ENCODE measurements at places on chromosomes 2 and 18.

DNA sequence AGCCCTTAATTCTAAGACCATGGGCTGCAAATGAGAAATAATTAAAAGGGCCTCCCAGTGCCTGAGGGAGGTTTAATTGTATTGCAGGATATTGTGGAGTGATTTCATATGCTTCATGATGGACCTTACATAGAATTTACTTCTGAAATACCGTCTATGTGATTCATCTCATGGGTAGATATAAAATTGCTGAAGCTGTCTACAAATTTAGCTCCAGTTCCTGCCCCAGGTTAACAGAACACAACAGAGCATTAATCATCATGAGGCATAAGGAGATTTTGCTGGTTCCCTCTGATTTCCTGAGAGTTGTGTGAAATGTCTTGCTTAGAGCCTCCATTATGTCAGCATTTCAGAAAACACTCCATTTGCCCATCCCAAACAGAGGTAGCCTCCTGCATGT lies 770 bp downstream of the UPP2 start:
- DNase-seq = no peak

- DNase-seq = no peak
These were observed 145.8 kb downstream of the ESCO1 start for GRCh38 chr18:21454725-21455124.

GRCh38 chr2:218662827-218663226 lies 3.3 kb downstream of the BCS1L start:
- no peak for DNase-seq

DNA sequence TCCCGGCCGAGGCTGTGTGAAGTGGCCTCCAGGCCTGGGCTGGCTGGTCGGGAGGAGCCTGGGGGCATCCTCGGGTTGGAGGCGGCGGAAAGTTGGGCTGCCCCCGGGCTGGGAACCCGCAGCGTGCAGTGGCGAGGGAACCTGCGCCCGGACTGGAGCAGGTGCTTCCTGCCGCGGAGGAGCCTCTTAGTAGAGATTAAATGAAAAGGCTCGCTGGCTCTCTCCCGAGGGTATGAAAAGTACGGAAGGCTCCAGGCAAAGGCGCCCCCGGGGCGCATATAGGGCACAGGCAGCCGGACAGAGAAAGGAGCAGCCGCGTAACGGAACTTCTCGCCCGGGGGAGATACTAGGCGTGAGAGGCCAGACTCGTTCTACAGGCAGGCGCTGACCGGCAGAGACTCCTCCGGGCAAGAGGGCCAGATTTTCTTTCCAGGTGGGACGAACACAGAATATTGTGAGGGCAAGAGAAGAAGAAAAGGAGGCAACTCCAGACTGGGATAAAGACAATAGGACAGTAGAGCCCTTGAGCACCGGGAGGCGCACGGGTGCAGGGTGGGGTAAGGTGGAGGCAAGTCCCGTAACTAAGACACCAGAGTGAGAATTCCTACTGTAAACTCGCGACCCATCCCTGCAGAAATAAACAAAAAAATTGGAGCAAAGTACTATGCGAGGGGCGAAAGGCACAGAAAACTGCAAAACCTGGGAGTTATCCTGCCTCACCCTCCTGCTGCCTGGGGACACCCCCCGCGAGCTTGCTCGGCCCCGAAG lies 816 bp downstream of the CDH2 start:
- DNase-seq = no peak

- no peak for DNase-seq
These were observed 77.0 kb upstream of the PTPRM start for GRCh38 chr18:7490104-7490503.

- DNase-seq = no peak
These were observed at the start of gene GAL3ST2 for GRCh38 chr2:241776336-241777169. TSS of gene GAL3ST2 (plus strand) at chr2:241776822. CDS start at chr2:241776956, 134 bp downstream.

DNA sequence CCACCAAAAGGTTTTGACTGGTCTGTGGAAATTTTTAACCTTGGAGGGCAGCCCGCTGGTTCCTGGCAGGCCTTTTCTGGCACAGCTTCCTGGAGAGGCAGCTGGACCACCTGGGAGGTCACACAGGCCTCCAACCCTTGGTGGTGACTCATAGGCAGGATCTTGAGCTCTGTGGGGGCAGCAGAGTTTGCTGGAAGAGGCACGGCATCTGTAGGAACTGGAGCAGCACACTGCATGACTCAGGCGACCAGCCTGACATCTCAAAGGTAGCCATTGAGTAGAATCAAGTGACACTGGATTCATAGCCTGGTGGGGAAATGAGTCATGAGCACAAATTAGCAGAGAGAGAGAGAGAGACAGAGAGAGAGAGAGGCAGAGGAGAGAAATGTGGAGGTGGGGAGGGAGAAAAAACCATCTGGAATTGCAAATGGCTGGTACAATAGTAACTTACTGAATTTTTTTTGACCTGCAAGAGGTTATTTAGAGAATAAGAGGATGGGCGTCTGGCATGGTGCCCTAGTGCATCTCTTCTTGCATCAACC lies 57.4 kb downstream of the TRPM8 start:
- DNase-seq = no peak

DNA sequence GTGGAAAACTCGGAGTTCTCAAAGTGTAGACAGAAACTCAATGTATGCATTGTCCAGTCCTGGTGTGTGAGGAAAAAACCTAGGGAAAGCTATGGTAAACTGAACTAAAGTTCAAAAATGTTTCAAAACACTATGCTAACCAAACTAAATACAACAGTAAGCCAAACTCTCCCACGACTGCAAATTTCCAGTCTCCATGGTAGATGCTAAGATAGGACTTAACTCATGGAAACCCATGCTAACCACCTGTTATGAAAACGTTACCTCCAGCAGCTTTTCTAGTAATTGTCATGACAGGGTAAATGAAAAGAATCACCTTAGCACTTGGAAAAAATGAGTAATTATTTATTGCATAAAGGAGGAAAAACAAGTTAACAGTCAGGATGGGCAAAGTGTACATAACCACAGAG lies 135.7 kb upstream of the EPC2 start:
- DNase-seq = no peak

DNA sequence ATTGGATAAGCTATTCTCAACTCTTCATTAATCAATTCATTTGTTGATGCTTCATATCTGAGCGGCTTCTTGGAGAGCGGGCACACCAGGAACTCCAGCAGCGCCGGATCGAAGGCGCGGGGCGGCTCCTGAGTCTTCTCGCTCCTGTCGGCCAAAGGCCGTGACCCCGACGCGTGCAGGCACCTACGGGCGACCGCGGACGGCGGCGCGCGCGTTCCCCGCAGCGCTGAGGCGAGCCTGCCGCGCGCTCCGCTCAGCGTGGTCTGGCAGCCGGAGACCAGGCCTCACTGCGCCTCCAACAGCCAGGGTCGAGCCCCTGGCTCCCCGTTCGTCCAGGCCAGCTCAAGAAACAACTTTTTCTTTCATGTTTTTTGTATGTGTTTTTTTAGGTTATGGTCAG lies 97.5 kb downstream of the ICA1L start:
- no peak for DNase-seq

GRCh38 chr2:234488913-234489451 lies 7.9 kb downstream of the ARL4C start:
- no peak for DNase-seq

GRCh38 chr2:144833075-144833637 lies 313.2 kb upstream of the ZEB2 start:
- DNase-seq = no peak

DNA sequence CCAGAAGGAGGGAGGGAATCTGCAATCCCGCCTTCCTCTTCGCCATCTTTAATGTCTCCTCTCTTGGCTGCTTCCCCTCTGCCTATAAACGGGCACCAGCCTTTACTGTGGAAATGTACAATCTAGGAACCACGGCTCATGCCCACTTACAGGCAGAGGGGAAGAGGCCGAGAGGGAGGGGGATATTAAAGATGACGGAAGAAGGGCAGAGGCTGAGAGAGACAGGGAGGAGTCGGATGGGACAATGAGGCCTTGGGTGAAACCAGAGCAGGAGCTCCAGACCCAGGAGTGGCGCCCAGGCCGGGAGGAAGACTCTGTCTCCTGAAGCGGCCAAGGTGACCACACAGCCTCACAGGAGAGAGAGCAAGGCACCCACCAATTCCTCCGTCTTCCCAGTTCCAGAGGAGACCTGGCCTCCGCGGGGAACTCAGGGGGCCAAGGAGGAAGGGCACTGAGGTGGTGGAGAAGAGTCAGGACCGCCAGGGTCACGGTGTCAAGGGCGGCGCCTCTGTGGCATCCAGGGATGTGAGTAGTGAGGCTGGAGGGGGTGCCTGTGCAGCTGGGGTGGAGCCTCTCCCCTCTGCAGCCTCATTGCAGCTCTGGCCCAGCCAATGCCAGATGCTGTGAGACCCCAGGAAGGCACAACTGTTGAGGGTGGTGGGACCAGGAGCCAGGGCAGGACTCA lies 67.8 kb downstream of the CIB4 start:
- no peak for DNase-seq

DNA sequence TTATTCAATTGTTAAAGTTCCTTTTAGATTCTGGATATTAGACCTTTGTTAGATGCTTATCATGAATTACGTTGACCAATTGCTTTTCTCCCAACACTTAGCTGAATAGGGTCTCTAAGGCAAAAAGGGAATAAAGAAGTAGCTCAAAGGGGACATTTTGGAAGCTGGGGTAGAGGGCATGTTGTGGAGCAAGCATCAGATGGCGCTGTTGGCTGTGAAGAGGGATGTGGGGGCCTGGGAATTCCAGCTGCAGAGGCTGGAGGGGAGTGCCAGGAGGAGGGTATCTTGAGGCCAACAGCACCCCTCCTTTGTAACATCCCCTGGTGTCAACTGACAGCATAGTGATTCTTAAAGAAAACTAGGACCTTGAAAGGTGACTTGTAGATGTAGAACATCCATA lies 198.2 kb downstream of the ADCYAP1 start:
- DNase-seq = no peak

DNA sequence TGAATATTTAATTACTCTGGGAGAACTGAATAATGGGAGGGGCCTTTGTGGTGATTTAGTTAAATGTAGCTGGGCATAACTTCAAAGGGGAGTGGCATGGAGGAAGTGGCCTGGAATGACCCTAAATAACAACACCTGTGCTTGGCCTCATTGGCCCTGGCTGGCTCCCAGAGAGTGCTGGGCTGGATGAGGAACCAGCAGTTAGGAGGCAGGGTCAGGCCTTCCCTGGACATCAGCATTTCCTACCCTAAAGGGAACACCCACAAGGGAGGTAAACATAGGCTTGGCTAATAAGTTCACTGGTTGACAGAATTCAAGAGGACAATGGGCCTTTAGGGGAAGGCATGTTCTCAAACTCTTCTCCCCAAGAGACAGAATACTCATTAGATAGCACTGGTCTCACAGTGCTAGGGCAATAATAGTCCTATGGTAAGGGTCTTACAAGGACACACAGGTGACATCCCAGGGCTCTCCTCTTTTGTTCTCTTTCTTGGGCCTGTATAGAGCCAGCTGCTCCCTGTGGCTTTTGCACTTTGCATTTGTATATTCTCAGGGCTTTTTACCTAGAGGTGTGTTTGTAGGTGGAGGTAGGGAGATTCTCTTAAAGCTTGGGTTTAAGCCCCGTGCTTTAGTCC lies 106.8 kb downstream of the ZNF519 start:
- no peak for DNase-seq

DNA sequence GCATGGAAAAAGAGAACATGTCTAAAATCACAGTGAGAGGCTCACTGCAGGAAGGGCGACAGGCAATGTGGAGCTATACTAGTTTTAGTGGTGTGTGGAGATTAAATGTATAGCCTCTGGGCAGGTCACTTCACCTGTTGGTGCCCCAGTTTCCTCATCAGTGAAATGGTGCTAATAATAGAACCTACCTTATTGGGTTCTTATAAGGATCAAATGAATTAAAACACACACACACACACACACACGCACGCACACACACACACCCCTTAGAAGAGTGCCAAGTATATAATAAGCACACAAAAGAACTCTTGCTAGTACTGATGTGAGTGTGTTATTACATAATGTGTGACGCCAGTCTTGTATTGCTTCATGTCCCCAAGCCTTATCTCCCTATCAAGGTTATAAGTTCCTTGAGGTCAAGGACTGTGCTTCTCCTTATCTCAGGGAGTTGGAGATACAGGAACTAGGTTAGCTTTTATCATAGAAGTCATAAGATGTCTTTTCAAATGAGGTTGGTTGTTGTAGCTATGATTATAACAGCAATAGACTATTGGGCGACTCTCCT lies 98.0 kb upstream of the CXCR4 start:
- DNase-seq = no peak

DNA sequence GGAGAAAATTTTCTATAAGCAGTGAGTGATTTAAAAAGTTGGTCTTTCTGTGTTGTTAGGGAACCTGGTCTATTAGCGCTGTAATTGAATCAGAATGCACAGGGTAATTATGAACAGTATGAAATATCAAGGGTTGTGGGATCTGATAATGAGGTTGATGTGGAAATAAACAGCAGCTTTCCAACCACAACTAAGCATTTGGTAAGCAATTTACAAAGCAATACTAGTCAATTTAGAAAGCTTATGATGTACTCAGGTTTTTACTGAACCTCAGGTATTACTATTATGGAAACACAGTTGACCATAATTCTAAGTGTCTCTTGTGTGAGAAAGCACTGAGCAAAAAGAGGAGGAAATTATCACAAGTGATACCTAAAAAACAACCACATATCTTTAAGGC lies 11.0 kb upstream of the SMCHD1 start:
- no peak for DNase-seq

GRCh38 chr2:183269956-183270355 lies 145.7 kb downstream of the NUP35 start:
- no peak for DNase-seq

DNA sequence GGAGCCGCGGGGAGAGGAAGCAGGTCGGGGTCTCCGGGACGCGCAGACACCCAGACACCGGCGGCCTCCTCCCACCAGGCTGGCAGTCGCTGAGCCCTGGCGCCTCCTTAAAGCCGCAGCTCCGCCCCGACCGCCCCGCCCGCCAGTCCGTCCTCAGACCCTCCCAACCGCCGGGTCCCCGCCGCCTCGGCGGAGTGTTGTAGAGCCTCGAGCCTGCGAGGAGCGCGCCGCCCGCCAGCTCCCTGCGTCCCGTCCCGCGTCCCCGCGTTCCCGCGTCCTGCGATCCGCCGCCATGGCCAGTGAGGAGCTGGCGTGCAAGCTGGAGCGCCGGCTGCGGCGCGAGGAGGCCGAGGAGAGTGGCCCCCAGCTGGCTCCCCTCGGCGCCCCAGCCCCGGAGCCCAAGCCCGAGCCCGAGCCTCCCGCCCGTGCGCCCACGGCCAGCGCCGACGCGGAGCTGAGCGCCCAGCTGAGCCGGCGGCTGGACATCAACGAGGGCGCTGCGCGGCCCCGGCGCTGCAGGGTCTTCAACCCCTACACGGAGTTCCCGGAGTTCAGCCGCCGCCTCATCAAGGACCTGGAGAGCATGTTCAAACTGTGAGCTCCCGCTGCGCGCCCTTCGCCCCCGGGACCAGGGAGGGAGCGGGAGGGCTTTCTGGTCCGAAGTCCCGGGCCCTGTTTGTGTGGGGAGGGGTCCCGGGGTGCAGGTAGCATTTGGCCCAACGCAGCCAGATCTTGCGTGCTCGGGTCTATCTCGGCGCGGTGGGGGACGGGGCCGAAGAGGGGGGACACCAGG lies at the start of gene EFHD1:
TSS of gene EFHD1 (plus strand) at position 192 of the 793 bp plus-strand sequence. CDS start at position 293, 101 bp downstream.
- peak; percentile 30 for DNase-seq

GRCh38 chr2:100832885-100833284 lies 12.9 kb downstream of the NPAS2 start:
- DNase-seq = no peak

GRCh38 chr2:144421606-144422510 lies 98.1 kb downstream of the ZEB2 start:
- no peak for DNase-seq

- no peak for DNase-seq
These were observed 440.9 kb downstream of the PTPRM start for GRCh38 chr18:8008033-8008432.

Measured in stimulated activated CD8-positive, alpha-beta memory T cell treated with anti-CD3 and anti-CD28 coated beads, Interleukin-2, amount 100 ng/mL, for 1 hour (primary cell).